ENCODE measurements at places on chromosomes 12 and 14. TPM values are rescaled to one million over a fixed set of nuclear protein-coding genes. Genes with fewer than 3 reads are reported as not detected.

DNA sequence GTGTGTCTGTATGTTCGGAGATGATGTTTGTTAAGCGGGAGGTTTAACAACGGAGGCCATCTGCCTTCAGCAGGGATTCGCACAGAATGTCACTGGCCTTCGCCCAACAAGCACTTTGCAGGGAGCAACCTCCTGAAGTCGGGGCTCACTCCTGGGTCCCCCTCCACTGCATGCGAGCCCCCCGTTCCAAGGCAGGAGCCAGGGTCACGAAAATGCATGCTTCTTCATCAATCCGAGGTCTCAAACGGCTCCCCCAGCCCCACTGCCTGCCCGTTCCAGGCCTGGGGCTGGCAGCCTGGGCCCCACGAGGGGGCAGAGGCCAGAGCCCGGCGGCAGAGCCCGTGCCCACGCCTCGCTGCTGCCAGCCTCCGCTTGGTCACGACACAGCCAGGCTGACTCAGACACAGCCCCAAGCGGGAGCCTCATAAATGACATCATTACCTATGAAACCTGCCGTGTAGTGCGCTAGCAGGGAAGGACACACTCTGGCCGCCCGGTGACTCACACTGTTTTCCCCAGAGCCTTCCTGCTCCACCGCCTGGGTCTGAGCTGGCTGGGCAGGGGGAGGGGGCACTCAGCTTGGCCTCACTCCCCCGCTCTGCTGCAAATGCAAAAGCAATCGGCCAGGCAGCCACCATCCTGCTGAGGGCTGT is 169.5 kb upstream of the RTL1 start:
- no peak for DNase-seq

GRCh38 chr14:30252783-30253674 is 305.9 kb upstream of the G2E3 start:
- DNase-seq, result no peak

DNA sequence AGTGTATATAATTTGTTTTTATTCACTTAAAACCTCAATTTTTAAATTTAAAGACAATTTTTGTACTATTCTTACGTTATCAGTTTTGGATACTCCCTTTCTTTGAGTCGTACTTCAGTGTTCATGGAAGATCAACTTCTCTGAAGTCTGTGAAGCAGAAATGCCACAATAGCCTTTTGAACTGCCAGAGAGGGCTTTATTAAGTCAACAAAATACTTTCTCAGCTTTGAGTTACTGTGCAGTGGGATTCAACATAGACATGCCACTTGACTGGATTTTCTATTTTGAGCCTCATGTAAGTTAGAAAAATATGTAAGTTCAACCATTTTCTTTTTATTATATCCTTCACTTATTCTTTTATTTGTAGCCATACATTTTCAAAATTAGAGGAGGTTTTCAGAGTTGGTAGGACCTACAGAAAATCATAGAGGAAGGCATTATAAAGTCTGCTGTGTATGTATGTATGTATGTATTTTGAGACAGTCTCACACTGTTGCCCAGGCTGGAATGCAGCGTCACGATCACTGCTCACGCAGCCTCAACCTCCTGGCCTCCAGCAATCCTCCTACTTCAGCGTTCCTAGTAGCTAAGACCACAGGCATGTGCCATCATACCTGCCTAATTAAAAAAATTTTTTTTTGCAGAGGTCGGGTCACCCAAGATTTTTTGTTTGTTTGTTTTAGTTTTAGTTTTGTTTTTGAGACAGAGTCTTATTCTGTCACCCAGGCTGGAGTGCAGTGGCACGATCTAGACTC is 31.3 kb upstream of the BCAT1 start:
- DNase-seq, result no peak

- DNase-seq, result no peak
Observed at GRCh38 chr12:64299628-64300027, 77.5 kb upstream of the KICS2 start.

- no peak for DNase-seq
Observed at GRCh38 chr14:93073910-93074769, 41.6 kb downstream of the ITPK1 start.

The EIF5 gene
- 716 TPM for total RNA-seq
